ENCODE measurements at places on chromosomes 7 and 10.

DNA sequence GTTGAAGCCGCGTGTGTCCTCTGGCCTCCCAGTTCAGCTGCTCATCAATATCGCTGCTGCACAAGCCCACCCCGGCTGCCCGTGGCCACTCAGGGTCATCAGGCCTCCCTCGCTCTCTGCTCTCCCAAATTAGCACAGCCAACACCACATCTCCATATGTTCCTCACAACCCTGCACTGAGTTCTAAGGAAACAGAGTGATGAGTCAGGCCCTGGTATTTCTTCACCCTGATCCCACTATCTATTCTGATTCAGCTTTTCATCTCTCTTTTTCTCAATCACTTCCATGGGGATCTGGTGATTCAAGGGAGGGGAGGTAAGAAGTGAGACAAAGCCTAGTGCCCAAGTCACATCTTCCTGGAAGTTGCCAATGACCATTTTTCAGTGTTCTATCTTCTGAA lies 23.8 kb downstream of the CYTH3 start:
- no peak for DNase-seq

- DNase-seq, result no peak
Measured at GRCh38 chr10:86049442-86049841, 317.2 kb downstream of the GRID1 start.

DNA sequence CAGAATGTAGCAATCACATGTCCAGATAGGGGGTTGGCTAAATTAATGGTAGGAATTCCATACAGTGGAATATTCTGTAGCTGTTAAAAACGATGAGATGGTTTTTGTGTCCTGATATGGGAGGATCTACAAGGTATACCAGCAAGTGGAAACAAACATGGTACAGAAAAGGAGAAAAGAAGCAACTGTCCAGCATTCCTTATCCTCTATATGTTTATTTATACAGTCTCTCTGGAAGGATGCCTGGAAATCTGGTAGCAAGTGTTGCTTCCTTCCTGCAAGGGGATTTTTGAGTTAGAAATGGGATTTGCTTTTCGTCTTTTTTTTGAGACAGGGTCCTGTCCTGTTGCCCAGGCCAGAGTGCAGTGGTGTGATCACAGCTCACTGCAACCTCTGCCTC lies 19.3 kb downstream of the IL15RA start:
- DNase-seq, result no peak

- DNase-seq, result no peak
Measured at GRCh38 chr7:274266-274665, 15.7 kb upstream of the FOXL3 start.

GRCh38 chr10:33612551-33612950 lies 278.1 kb upstream of the NRP1 start:
- no peak for DNase-seq

DNA sequence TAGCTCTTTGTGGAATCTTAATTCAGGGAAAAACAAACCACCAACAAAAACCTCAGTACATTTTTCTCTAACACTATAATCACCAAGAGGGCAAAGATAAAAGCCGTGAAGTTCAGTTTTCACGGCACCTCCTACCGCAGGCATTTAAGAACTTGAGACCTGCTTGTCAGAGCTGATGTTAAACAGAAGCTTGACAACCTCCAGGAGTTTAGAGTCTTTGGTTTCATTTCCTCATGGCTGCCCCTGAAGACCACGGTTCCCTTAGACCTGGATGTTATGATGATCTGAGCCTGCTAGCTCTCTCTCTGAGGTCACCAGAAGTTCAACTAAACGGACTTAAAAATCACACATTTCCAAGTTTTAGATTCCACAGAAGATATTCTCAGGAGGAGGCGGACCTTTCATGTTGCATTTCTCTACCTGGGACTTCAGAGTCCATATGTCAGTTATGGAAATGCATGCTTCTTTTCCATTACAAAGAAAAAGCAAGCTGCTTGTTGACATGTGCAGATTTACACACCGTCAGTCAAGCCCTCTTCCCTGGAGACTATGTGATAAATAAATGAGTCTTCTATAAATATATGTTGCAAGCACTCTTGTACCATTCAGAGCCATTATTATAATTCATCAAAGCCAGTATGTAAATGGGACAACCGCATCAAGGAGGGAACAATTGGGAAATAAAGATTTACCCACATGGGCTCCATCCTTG lies 258.0 kb downstream of the GFRA1 start:
- DNase-seq, result no peak

Data from right hindlimb (tissue), 1 donor.